SJSA1 (cell line): ENCODE measurements at places on chromosomes 3 and 15.

- no peak for DNase-seq
Measured at GRCh38 chr3:179884136-179884535, 152.6 kb downstream of the PEX5L start.

GRCh38 chr15:97692301-97693015, 268.0 kb upstream of the ARRDC4 start:
- DNase-seq = no peak

- peak; percentile 18 for DNase-seq
Measured at GRCh38 chr15:55774113-55774970, 31.4 kb upstream of the PRTG start.

DNA sequence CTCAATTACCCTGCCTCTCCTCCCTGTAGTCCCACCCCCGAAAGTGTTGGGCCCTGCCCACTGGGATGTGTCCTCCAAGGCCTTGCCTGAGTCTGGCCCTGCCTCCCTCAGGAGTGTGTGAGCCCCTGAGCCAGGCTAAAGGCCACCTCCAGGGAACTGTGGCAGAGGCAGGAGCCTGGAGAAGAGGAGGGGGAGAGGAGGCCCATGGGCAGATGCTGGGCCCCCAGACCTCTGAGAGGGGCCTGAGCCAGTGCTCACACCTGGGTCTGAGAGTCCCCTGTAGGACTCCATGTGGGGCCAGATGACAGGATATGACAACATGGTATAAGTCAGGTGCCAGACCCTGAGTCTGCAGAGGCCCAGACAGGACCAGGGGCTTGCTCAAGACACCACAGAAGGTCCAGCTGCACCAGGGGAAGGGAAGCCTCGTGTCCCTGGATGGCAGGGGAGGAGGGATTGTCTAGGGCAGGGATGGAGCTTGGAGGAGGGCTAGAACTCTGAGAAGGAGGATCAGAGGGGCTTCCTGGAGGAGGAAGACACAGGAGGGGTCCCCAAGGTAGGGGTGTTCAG, 217.9 kb downstream of the TBC1D2B start:
- DNase-seq = no peak

GRCh38 chr15:70026991-70027390, 70.7 kb downstream of the TLE3 start:
- DNase-seq = no peak

DNA sequence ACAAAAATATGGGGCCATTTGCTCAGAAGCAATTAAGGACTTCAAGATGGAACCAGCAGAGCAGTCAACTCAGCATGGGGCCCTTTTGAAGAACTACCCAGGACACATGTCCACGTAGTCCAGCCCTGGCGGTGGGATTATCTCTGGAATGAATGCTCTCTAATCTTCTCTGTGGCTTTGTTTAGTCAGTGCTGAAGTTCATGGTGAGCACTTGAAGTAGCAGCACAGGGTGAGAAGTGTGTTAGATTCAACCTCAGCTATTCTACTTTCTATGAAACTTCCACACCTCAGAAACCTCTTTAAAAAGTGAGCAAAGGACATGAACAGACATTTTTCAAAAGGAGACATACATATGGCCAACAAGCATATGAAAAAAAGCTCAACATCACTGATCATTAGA, 74.4 kb downstream of the THRB start:
- DNase-seq = no peak

DNA sequence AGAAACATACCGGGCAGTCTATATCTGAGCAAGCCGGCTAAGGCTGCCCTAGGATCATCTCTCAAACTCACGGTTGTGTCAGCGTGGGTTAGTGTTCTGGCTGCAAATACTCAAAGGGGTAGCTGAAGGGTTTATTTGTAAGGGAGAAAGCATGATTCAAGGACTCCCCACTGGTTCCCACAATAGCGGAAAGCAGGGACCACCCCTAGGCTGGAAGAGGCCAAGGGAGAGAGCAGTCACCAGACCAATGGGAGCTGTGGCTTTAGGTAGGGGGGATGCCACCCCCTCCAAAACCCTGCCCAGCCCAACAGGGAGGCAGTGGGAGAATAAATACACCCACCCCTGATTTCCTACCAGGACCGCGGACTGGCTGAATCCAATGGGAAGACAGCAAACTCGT, 7.3 kb upstream of the LMCD1 start:
- DNase-seq = no peak

- no peak for DNase-seq
Measured at GRCh38 chr3:96576935-96577334, 237.5 kb upstream of the EPHA6 start.

DNA sequence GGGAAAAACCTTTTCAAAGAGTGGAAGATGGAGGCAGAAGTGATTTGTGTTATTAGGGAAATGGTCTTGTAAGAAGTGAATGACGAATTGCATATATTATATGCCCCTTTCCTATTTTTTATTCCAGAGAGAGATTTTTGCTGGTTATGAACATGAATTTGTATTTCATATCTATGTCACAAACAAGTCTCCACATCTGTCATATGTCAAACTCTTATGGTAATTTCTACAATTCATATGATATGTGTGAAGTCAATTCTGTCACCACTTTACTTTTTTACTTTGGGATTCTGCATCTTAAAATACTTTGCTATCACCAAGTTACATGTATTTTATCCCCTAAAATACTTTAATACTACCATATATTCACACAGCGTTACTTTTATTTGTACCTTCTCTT, 594.2 kb upstream of the ARPP21 start:
- DNase-seq = no peak

DNA sequence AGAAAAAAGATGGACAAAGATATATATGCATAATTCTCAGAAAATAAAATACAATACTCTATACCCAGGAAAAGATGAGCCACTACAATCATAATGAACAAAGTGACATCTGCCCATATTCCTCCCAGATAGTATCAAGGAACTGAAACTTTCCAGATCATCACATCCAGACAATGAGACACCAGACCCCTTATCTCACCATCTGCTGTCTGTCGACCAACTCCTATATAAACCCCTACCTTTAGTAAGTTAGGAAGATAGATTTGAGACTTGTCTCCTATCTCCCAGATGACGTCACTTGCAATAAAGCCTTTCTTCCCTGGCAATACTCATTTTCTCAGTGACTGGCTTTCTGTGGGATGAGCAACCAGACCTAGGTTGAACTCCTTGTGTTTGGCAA, 1071.6 kb downstream of the PLOD2 start:
- DNase-seq = no peak

- DNase-seq = no peak
Measured at GRCh38 chr3:101252307-101252706, 68.1 kb downstream of the IMPG2 start.

GRCh38 chr15:92322566-92323355, 70.9 kb upstream of the ST8SIA2 start:
- DNase-seq = no peak

DNA sequence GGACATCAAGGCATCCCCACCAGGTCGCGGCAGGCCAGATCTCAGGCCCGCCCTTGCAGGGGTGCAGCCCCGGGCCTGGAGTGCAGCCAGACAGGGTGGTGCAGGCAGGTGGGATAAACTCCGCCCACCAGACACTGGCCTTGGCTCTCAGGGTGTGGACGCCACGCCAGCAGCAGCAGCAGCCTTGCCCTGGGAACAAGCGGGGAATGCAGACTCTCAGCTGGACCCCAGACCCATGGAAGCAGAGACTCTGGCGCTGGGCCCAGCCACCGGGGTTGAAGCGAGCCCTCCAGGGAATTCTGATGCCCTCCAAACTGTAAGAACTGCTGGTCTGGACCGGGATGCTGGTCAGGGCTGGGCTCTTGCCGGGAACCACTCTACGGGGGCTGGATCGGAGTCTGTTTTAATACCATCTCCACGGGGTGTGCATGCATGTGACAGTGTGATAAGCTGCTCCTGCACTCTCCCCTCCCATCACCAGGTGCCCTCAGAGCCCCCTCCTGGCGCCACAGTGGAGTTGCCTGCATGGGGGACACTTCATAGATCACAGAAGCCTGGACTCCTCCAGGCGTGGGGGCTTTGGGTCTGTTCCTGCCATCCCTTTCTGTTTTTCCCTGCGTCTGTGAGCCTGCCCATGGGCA, 142.7 kb downstream of the NSMCE3 start:
- DNase-seq = no peak

DNA sequence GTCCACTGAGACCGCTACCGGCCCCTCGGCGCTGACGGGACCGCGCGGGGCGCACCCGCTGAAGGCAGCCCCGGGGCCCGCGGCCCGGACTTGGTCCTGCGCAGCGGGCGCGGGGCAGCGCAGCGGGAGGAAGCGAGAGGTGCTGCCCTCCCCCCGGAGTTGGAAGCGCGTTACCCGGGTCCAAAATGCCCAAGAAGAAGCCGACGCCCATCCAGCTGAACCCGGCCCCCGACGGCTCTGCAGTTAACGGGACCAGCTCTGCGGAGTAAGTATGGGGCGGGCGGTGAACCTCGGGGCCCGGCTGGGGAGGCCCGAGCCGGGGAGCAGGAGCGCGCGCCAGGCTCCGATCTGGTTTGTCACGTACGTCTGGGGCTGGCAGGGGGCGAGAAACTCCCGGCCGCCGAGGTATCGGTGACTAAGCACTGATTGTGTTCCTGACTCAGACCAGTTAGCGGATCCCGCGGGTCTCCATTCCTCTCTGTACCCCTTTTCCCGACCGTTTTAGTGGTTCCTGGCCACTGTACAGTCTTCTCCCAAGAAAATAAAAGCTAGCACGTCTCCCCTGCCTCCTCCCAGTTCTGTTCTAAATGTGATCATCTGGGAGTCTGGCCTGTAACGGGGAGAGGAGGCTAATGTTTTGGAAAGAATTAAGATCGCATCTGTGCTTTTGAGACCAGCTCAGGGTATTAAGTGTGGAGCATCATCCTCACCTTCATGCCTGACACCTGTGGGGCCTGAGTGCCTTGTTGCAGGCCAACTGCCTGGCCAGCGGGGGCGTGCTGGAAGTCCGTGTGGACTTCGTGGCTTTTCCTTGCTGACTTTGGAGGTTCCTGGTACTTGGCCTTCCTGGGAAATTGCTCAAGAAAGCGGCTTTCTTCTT, 691 bp downstream of the MAP2K1 start:
- peak; percentile 69 for DNase-seq

DNA sequence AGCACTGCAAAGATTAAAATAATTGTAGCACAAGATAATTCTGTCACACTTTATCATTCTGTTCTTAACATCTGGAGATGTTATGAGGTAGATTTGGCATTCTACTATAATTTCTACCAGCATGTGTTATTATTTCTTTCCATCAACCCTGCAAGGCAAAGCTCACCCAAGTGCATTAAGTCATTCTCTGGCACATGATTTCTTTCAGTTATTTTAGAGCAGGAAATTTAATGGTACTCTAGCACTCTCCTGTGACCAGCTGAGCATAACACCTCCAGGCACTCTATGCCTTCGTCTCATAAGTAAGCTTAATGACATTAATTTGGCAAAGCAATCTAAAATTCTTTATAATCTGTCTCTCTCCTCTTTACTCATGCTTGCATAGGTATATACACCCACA, 300.2 kb upstream of the GPR149 start:
- DNase-seq = no peak

DNA sequence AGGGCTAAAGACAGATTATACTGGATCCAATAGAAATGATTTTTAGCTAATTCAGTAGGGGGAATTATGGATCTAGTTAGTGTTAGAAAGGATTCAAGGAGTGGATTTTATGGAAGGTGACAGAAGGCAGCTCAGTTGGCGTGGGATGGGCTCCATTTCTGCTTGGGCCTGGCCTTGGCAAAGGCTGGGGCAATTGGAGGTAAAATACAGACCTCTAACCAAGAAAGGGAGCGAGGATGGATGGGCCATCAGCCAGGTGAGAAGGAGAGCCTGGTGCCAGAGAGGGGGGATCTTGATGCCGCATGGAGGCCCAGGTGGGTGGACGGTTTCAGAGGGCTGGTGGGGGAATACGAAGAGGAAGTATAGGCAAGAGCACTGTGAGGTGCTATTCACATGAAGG, 40.7 kb upstream of the TRA2B start:
- DNase-seq = no peak
